ENCODE measurements at places on chromosomes 1 and 21.
A peak's percentile ranks its signal among the peaks of the same experiment; 100 is the strongest.

- DNase-seq = no peak
Measured at GRCh38 chr1:44068442-44068921, 37.2 kb upstream of the SLC6A9 start.

- no peak for DNase-seq
Measured at GRCh38 chr1:28193701-28194161, 17.2 kb upstream of the PTAFR start.

GRCh38 chr1:226549937-226550671 lies 1.5 kb downstream of the STUM start:
- no peak for DNase-seq

- DNase-seq = no peak
Measured at GRCh38 chr1:230236301-230237008, 169.4 kb downstream of the GALNT2 start.

DNA sequence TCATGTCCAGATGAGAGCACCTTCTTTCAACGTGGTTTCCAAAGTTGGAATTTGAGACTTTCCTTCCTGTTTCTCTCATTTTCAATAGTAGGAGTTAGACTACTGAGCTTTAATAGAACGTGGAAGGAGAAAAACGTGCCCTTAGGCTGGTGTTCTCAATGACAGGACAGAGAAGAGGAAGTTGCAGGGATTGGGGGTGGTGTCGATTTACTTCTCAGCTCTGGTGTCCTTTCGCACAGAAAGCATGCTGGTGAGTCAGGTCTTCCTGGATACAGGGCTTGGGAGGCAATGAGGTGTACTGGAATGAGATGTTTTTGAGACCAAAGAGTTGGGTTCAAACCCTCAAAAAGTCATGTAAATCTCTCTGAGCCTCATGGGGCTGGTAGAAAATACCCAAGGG lies 67.1 kb downstream of the HIVEP3 start:
- peak; percentile 89 for DNase-seq

GRCh38 chr1:8870616-8871538 lies 7.6 kb downstream of the ENO1 start:
- no peak for DNase-seq

GRCh38 chr1:148352470-148353053 lies 130.5 kb downstream of the PPIAL4G start:
- DNase-seq = no peak

DNA sequence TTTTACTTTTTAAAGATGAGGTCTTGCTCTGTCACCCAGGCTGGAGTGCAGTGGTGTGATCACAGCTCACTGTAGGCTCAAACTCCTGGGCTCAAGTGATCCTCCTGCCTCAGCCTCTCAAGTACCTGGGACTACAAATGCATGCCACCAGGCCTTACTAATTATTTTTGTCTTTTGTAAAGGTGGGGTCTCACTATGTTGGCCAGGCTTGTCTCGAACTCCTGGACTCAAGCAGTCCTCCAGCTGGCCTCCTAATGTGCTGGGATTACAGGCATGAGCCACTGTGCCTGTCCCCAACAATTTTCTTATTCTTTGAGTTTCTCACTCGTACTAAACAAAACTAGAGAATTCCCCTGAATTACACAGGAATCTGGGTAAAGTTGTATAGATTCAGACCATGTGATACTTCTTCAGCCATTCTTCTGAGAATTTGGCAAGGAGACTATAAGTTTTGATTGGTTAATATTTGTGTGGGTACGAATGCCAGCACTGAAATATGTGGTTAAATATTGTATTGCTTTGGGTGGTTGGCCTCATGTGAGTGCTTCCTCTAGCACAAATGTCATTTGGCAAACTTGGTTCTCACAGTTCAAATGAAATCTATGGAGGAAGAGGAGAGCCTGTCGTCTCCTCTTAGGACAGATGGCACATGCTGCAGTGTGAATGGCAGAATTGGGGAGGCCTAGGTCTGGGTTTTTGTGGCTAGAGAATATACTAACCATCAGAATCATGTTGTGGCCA lies 104.9 kb downstream of the RUNX1 start:
- no peak for DNase-seq
